ENCODE measurements at places on chromosomes 2 and 18.

- no peak for DNase-seq
Measured at GRCh38 chr2:216316743-216317142, 55.5 kb downstream of the MARCHF4 start.

GRCh38 chr2:8867363-8867762 lies 29.9 kb upstream of the KIDINS220 start:
- no peak for DNase-seq

GRCh38 chr18:58054041-58054781 lies 10.2 kb downstream of the NEDD4L start:
- DNase-seq, result no peak

GRCh38 chr18:67010919-67011318 lies 407.0 kb upstream of the CDH19 start:
- no peak for DNase-seq

- no peak for DNase-seq
Measured at GRCh38 chr2:12428786-12429185, 287.9 kb upstream of the TRIB2 start.

- no peak for DNase-seq
Measured at GRCh38 chr2:173400760-173401159, 46.1 kb downstream of the CDCA7 start.

- no peak for DNase-seq
Measured at GRCh38 chr2:217994776-217995274, 8.0 kb downstream of the TNS1 start.

All from CD4-positive, alpha-beta T cell treated with Interleukin-15 for 4 hours (primary cell).